ENCODE measurements at places on chromosomes 4 and X. TPM values are rescaled to one million over a fixed set of nuclear protein-coding genes. Genes with fewer than 3 reads are reported as not detected.

SMIM10L2A gene
- 3.5 TPM for total RNA-seq

CYSLTR1 gene
- not detected for total RNA-seq

PHF8 gene
- 38.3 TPM for total RNA-seq

ZNF595 gene
- 9.5 TPM for total RNA-seq

SYTL5 gene
- total RNA-seq, result not detected

USP17L24 gene
- not detected for total RNA-seq

GASK1B gene
- 8.8 TPM for total RNA-seq

CITED1 gene
- total RNA-seq, result 4.8 TPM

SRPX gene
- total RNA-seq, result 3.7 TPM

HHIP gene
- 1.3 TPM for total RNA-seq

MAGEB10 gene
- not detected for total RNA-seq

RASGEF1B gene
- 1.9 TPM for total RNA-seq

- DNase-seq, result no peak
Measured at GRCh38 chr4:174734181-174734580, 94.9 kb downstream of the GLRA3 start.

DNA sequence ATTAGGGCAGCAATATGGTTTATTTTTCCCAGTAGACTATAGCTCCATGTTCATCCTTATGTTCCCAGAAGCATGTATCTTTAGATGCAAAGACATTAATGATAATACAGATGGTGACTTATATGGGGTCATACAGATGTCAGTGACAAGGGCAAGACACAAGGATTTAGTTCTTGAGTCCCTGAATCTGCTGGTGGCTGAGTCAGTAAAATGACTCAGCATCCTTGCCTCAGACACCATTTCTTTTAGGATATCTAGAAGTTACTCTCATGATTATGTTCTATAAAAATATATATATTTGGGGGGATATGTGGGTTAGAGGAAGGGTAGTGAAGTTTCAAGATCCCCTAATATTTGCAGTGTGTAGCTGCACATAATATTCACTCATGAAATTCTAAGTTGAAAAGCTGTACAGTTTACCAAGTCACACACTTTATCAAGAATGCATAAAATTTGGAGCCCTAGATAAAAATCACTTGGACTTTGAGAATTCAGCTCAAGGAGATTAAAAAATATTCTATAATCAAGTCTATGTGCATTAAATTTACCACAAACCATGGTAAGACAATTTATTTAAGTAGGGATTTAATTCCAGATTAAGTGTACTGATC lies 101.9 kb downstream of the LNX1 start:
- no peak for DNase-seq

DNA sequence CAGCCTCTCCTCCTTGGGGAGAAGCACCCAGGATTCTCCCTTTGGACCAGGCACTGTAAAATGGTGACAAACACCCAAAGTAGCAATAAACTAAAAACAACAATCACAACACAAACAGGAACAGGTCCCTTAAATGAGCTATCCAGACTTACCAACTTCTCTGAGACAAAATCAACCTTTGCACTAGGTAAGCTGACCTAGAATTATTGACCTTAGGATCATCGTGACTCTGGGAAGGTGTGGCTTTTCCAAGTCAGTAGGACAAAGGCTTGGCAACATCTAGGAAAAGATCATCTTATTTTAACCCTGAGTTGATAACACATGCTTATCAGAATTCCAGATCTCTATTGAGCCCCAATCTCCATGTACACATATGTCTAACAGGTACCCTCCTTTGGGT lies 166.7 kb downstream of the PRDM5 start:
- no peak for DNase-seq

DNA sequence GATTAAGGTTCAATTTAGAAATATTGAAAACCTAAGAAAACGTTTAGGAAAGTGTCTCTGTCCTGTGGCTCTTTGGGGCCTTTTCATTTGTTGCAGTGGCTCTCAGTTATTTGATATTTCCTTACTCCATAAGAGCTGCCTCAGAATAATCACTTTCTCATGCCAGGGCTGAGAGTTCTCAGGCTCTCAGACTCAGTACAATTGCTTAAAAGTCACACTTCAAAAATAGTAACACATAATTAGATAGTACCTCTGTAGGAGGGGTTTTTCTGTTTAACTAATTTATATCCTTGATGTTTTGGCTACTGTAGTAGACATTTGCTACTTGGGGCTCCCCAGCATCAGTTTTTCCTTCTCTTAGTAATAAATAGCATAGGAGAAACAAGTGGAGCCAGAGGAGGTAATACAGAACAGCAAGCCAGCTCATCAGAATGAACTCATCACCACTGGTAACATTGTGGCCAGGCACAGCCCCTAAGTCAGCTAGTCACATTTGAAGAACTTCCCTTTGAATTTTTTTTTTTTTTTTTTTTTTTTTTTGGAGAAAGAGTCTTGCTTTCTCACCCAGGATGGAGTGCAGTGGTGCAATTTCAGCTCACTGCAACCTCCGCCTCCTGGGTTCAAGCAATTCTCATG lies 8.0 kb upstream of the HNRNPD start:
- no peak for DNase-seq

DNA sequence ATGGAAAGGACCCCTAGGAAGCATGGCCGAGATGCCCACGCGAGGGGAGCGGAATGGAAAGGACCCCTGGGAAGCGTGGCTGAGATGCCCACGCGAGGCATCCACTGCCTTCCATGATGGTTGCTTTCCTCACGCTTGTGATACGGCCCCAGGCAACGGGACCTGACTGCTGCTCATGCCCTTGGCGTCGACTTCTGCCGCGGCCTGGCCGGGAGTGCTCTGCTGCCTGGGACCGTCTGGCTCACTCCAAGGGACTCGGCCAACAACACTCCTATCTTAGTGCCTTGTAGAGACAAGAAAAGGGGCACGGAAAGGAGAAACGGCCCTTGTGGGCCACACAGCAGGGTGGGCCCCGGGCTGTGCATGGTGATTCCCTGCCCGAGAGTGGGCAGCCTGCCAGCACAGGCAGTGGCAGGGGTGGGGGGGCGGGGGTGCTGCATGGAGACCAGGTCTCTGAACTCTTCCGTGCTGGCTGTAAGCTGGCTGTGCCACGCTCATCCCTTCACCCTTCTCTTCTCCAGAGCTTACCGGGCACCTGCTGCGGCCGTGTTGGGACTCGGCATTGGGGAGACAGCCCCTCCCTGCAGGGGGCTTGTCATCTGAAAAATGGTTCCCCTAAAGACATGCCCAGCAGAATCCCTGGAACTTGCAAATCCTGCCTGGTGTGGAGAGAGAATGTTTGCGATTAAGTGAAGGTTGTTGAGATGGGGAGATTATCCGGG lies 38.6 kb upstream of the HMX1 start:
- DNase-seq, result no peak

DNA sequence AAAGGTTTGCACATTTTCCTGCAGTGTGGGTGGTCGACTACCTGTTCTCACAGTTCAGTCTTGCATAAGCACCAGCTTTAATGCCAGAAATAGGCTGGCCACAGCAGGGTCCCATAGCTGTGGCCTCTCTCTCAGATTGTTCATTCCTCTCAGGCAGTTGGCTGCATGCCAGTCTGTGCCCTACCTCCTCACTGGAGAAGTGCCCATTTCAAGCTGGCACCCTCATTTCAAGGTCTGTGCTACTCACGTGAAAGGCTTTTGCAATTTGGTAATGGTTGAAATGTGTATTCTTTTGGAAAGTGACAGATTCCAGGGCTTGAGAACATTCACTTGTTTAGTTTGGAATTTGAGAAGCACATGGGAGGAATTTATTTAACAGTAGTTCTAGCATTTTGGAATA lies 28.9 kb upstream of the MTMR1 start:
- DNase-seq, result no peak

GRCh38 chr4:111923786-111924185 lies 221.5 kb upstream of the FAM241A start:
- no peak for DNase-seq

DNA sequence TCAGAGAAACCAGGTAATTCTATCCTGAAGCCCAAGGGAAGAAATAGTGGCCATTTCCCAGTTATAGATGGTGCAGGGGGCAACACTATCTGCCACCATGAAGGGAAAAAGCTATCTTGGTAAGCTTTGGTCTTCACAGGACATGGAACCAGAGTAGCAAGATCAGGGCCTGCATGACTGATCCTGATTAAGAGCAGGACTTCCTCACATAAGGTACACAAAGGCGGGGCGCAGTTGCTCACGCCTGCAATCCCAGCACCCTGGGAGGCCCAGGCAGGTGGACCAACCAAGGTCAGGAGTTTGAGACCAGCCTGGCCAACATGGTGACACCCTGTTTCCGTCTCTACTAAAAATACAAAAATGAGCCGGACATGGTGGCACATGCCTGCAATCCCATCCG lies 148.4 kb upstream of the USP9X start:
- no peak for DNase-seq

- DNase-seq, result no peak
Measured at GRCh38 chr4:100362366-100362765, 155.5 kb downstream of the EMCN start.

- no peak for DNase-seq
Measured at GRCh38 chr4:23038626-23039491, 346.1 kb downstream of the GBA3 start.

DNA sequence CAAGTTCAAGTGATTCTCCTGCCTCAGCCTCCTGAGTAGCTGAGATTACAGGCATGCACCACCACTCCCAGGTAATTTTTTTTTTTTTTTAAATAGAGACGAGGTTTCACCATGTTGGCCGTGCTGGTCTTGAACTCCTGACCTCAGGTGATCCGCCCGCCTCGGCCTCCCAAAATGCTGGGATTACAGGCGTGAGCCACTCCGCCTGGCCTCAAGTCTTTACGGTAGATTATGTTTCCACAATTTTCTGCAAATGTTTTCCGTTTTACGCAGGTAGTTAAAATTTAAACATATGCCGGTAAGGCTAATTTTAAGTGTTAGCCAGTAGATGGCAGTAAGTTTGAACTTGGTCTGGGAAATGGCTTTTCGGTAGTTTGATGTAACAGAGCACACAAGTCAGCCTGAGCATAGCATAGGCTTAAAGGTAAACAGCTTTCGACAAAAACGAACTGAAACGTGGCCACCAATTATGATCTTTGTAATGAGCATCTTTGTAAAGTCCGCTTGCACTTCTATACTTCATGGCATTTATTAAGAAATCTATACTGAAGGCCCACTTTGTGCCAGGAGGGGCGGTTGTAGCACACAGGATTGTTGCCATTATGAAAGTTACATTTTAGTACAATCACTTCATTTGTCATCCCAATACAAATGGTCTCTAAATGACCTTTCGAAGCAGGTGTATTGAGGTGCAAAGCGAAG lies 31.1 kb downstream of the CCKAR start:
- DNase-seq, result no peak

- DNase-seq, result no peak
Measured at GRCh38 chr4:141074098-141074878, 59.0 kb downstream of the RNF150 start.

DNA sequence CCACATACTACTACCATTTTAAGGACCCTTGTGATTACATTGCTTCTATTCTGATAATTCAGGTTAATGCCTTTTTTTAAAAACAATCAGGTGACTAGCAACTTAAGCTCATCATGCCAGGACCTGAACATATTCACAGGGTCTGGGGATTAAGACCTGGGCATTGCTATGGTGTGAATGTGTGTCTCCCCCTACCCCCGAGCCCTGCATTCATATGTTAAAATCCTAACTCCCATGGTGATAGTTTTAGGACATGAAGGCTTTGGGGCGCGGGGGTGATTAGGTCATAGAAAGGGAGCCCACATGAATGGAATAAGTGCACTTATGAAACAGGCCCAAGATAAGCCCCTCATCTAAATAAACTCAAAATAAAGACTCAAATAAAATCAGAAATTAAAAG lies 734.4 kb upstream of the PABPC4L start:
- no peak for DNase-seq

GRCh38 chr4:113781439-113782040 lies 20.0 kb upstream of the CAMK2D start:
- no peak for DNase-seq

GRCh38 chr4:118849867-118850487 lies 14.1 kb upstream of the SEC24D start:
- no peak for DNase-seq

GRCh38 chr4:1632109-1633104 lies 51.7 kb downstream of the FAM53A start:
- no peak for DNase-seq

GRCh38 chr4:106366026-106366425 lies 2.6 kb downstream of the GIMD1 start:
- no peak for DNase-seq

GRCh38 chr4:67575232-67576058 lies 16.9 kb downstream of the STAP1 start:
- no peak for DNase-seq

DNA sequence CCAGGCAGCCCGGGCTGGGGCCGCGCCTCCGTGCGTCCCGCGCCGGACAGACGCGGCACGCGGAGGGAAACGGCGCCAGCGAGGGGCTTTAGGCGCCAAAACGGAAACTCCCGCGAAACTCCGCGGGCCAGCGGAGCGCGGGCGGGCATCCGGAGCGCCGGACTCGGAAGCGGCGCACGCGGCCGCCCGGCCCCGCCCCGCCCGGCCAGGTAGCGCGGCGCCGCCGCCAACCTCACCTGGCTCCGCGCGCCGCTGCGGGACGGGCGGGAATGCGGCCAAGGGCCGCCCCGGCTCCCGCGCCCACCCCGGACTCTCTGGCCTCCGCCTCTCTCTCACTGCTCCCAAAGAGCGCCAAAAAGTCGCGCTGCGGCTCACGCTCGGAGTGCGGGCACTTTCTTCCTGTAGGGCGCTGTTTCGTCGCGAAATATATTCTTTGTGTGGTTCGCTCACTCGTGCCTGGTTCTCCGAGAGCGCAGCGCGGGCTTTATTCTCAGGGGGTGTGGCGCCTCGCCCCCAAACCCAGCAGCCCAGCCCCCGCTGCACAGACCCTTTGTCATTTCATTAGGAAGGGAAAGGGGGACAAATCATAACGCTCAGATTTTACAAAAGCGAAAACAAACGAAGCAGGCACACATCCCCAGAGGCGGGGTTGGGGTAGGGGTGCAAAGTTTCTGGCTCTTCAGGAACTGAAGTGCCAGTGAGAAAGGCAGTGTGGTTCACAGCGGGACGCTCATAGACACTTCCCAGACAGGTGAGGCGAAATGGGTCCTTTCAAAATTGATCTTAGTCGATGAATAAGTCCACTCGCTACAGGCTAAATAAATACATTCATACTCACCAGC lies 961 bp upstream of the MBNL3 start:
- DNase-seq, result peak; percentile 46

DNA sequence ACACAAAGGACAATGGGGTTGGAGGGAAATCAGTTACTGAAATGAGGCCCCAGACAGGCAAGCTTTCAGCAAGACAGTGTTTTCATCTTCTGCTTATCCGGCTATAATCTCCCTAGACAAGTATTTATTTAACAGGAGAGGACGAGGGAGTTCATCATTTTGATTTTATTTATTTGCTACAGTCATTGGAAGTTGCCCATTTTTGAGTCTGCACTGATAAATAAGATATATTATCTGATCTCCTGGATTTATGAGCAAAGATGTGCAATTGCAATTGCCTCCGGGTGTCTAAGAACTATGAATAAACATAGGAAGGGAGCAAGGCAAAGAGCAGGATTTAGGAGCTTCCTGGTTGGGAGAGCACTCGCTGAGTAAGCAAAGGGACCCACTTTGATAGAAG lies 263.2 kb upstream of the EDA2R start:
- DNase-seq, result no peak

GRCh38 chr4:141439223-141439622 lies 197.2 kb upstream of the IL15 start:
- DNase-seq, result no peak

Measured in neural crest cell (in vitro differentiated cells).